ENCODE measurements at places on chromosomes 2 and 18.

- H3K4me1 ChIP-seq = no peaks in the 10 kb centered on the region
- no peak overlapping the region for H3K27ac ChIP-seq
- no peak overlapping the region for H3K4me3 ChIP-seq
- no peaks in the 10 kb centered on the region for H3K27me3 ChIP-seq
- no peak for DNase-seq
These were observed 167.3 kb upstream of the SRD5A2 start for GRCh38 chr2:31748041-31748440.

- no peak overlapping the region for H3K4me3 ChIP-seq
- DNase-seq = peak; percentile 8
- peak overlapping the region; percentile 32 for H3K27ac ChIP-seq
- no peaks in the 10 kb centered on the region for H3K27me3 ChIP-seq
- H3K4me1 ChIP-seq = no peaks in the 10 kb centered on the region
- H3K36me3 ChIP-seq = peaks cover 43% of the 10 kb centered on the region
These were observed 62.5 kb downstream of the RPIA start for GRCh38 chr2:88753833-88754584.

- no peaks in the 10 kb centered on the region for H3K36me3 ChIP-seq
- no peak overlapping the region for H3K4me3 ChIP-seq
- DNase-seq = no peak
These were observed 31.4 kb downstream of the FOSL2 start for GRCh38 chr2:28423856-28424605.

- no peak overlapping the region for H3K4me3 ChIP-seq
- H3K27ac ChIP-seq = no peak overlapping the region
- H3K36me3 ChIP-seq = no peaks in the 10 kb centered on the region
- no peaks in the 10 kb centered on the region for H3K4me1 ChIP-seq
These were observed 86.0 kb upstream of the ALPP start for GRCh38 chr2:232292395-232293154.
